ENCODE measurements at places on chromosomes 3 and 15.

GRCh38 chr3:141552440-141552991 is 65.7 kb downstream of the RASA2 start:
- no peak for DNase-seq

DNA sequence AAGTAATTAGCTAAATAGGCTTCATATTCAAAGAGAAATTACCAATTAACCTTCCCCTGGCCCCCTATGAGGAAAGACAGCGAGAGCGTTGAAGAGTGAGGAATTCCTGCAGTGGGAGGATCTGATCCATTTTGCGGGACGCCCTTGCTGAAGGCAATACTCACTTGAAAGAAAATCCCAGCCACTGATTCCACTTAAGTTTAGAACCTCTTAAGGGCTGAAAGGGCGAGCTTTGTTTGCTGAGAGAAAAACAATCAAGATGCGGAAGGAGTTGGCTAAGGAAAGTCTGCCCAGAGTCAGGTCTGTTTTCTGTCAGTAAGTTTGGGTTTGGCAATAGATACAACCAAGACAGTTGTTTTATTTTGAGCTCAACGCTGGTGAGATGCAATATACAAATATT is 102.8 kb upstream of the GBE1 start:
- no peak for DNase-seq

GRCh38 chr15:94282269-94283250 is 51.2 kb downstream of the MCTP2 start:
- no peak for DNase-seq

- DNase-seq, result no peak
Observed at GRCh38 chr3:14491396-14492190, 48.5 kb downstream of the GRIP2 start.

GRCh38 chr3:196688349-196688748 is 23.7 kb downstream of the CEP19 start:
- DNase-seq, result no peak

DNA sequence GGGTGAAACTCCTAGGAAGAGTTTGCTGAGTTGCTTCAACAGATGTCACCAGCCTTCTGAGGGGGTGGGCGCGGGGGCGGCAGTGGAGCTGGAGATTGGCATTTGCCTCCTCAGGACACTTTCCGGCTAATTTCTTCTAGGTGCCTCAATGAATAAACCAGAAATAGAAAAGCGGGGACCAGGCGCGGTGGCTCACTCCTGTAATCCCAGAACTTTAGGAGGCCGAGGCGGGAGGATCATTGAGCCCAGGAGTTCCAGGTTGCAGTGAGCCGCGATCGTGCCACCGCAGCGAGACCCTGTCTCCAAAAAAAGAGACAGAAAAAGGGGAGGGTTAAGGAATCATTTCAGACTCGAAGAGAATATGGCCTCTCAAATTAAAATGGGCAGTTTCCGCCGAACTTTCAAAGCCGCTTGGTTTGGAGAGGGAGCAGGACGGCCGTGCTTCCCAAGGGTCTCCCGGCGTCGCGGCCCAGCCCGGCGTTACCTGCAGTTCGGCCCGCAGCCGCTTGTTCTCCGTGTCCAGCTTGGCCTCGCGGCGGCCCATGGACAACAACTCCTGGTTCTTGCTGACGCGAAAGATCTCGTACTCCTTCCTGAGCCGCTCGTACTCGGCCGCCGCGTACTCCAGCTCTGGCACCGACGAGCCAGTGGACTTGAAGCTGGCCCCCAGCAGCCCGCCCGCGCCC is 587 bp downstream of the NPHP3 start:
- peak; percentile 88 for DNase-seq

GRCh38 chr3:146680617-146681016 is 75.5 kb upstream of the PLSCR5 start:
- DNase-seq, result no peak

DNA sequence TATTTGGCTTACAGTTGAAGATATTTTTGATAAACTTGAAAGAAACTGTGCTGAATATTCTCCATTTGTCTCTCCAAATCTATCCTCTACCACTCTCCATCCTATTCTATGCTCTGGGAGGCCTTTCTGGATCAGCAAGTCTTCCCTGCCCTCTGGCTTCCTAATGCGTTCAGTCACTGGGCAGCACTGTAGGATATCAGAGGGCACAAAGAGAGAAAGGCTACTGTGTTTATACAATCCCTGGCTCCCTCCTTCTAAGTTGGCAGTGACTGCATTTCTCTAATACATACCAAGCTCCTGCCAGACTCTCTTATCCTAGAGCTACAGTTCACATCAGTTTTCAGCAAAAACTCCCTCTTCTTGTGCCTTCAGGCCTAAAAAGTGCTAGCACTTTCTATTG is 102.1 kb upstream of the FHIT start:
- no peak for DNase-seq

DNA sequence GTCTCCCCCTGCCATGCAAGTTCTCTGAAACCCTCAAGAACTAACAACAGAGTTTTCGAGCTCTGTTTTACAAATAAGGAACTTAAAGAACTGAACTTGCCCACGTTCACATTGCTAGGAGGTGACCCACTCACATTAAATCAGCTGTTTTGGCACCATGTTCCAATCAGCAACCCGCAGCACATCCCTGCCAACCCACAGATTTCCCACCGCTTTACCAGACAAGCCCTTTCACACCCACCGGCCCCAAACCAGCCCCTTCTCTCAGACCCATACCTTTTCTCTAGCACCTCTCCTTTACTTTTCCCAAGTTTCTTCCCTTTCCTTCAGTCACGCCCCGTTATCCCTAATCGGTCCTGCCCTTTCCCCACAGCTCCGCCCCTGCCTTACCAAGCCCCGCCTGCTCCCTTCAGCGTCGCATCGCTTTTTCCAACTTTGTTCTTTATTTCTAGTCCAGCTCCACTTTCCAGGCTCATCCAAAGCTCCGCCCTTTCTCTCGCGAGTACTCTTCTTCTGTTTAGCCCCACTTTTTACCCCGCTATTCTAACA is 804 bp upstream of the BRPF1 start:
- no peak for DNase-seq

DNA sequence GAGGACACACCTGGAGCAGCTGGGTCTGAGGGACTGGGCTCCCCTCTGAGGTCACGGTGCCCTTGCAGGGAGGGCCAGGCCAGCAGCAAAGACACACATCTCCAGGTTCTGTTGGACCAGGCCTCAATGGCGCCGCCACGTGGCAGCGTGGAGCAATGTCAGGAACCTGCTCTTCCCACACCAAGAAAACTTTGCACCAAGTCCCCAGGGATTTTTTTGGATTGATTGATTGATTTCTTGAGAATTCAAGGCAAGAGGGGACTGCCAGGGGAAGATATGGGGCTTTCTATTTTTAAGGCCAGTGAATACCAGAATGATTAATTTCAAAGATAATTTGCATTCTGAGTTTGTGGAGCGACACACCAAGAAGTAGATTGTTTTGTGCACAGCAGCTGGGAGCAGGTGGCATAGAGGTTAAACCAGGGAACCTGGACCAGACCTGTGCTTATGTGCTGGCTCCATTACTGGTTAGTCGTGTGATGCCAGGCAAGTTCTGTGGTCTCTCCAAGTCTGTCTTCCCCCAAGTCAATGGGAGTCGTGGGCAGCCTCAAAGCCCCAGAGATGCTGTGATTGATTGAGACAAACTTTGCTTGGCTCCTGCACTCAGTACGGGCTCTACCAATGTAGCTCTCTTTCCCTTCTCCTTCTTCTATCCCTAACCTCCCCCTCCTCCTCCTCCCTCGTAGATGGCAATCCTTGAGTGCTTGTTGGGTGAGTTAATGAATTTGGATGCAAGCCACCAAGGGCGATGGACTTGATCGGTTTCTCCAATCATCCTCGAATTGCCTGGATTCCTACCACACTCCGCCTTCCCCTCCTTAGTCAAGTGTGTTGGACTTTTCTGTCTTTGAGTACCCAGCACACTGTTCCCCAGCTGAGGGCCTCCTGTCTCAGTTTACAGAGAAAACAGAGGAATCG is 96.2 kb upstream of the TRPM1 start:
- DNase-seq, result no peak

DNA sequence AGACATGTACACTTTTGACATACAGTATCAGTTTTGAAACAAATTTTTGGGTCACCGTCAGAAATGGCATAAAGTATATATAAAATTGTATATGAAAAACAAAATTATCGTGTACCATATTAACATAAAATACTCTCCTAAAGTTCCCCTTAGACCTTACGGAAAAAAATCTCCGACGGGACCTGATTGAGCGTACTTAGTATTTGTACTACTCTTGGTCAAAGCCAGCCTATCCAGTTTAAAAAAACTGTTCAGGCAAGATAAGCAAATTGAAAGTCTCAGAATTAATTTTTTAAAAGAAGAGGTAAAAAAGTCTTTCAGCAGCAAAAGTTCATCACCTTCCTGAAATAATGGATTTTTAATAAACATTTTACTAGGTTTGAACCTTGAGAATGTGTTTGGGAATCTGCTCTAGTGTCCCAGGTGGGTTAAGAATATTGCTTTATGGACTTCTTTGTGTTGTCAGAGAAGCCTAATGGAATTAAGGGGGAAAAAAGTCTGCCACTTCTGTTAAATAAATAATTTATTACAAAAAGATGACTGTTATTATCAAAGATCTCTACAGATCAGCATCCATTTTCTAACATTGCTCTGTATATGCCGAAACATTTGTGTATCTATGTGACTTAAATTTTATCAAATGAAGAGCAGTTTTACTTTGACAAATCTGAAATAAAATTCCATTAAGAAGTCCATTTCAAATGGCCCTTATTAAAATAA is 48.6 kb downstream of the ZBTB20 start:
- no peak for DNase-seq

DNA sequence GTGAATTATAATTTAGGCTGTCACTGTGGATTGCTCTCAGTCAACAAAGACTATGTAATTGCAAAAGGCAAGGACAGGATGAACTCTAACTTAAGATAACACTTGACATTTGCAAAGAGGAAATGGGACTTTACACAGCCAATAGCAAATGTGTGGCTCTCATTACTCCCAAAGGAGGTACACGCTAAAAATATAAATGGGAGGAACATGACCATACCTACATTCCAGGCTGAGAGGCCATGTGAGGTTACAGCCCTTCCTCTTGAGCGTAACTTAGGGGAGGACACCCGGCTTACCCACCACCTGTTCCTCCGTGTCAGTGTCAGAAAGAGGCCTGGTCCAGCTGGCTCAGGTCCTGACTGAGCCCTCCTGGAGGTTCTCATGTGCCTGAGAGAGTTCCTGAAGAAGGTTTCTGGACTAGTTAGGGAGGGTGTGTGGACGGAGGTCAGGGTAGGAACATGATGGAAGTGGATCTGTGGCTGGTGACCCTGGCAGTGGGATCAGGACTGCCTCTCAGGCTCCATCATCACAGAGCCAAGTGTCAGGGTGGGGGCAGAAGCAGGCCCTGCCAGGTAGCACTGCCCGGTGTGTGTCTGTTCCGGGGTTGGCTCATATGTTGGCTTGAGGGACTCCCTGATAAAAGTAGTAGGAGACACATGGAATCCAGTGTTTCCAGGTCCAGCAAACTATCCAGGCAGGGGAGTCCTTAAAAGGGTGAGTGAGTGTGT is 7.9 kb downstream of the POPDC2 start:
- DNase-seq, result no peak

DNA sequence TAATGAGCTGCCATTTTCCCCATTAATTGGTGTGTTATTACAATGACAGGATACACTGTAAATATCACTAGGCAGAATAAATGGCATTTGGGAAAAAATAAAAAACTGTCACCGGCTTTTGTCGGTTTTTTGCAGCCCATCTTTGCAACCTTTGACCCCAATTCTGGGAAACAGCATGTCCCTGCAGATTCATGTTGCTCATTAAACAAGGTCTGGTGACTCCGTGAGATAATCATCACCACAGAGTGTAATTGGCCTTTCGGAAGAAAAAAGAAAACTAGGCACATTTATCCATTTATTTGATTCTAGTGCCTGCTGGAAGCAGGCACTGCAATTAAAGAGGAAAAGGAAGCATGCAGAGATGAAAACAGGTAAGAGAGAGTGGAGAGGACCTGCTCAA is 64.5 kb downstream of the TRAT1 start:
- DNase-seq, result no peak

DNA sequence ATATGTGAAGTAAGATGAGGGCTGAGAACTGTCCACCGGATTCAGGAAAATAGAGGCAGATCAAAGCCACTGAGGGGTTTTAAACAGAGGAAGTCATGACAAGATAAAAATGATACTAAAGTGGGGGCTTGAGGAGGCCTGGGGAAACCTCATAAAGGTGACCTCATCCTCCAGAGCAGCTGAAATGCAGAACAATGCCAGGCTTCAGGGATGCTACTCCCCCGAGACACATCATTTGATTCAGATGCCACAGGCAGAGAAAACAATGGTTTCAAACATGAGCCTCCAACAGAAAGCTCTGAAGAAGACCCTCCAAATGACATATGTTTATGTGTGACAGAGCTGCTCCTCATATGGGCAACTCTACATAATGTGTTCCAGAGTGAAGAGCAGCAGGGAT is 6.4 kb downstream of the CFAP20DC start:
- DNase-seq, result no peak

GRCh38 chr15:68816158-68816557 is 4.5 kb downstream of the ANP32A start:
- no peak for DNase-seq

DNA sequence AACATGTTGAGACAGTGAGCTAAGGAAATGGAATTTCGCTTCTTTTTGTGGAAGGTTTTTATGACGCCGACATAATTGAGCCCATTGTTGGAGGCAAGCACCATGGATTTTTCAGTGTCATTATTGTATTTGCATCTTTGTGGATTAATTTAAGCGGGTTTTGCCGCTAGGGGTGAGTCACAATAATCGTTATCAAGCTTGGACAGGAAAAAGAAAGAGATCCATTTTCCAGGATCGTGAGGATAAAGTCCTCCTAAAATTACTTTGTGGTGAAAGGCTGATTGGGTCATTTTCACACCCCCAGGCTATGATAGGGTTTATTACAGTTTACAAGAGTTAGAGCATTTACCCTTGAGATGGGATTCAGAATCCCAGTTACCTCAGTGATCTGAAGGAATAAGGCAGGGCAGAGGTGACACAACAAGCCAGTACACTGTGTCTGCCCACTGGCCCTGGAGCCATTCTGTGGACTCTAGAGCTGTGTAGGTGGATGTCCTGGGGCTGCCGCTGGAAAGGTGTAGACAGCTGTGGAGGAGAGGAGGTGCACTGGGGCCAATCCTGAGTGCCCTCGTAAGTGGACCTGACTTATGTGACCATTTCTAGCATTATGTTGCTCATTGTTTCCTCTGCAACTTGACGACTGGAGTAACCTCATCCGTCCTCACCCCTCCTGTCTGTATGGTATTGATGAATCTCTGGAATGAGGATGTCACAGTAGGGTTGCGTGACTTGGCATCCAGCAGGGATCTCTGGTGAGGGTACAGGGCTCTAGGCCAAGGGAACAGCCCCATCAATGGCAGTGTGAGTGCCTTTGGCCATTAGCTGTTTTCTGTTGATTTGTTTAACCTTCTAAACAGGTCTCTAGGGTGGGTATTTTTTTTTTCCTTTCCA is 370.1 kb downstream of the LRTM1 start:
- DNase-seq, result no peak
